GM23338 (cell line): ENCODE measurements at places on chromosomes 11 and 22.

GRCh38 chr11:32316858-32317642 is 118.3 kb downstream of the WT1 start:
- peak; percentile 6 for DNase-seq

- DNase-seq: peak; percentile 38
Measured at GRCh38 chr11:10473371-10473770, 18.3 kb downstream of the AMPD3 start.

DNA sequence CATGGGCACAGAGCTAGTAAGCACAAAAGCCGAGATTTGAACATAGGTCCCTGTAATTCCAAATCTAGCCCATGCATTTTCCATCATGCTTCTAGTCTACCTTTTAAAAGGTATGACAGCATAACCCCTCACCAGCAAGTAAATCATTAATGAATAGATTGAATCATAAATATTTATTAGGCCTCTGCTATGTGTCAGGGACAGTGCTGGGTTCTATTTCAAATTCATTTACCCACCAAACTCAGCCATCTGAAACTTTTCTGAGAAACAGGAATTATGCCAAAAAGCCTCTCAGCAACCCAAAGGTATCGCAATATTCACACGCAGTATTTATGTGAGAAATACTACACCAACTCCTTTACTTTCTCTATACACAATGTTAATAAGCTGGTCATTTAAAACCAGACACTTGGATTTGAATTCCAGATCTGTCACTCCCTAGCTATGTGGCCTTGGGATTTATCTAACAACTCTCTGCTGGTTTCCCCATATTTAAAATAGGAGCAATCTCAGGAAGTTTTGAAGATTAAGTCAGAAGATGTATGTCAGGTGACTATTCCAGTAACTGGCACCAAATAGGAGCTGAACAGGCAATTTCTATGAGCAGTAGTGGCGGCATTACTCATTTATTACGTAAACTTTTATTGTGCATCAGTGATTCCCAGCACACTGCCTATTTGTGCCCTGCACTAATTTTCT is 191.4 kb downstream of the TENM4 start:
- DNase-seq: no peak

GRCh38 chr11:1223346-1224110 is 662 bp downstream of the MUC5B start:
- DNase-seq: no peak

DNA sequence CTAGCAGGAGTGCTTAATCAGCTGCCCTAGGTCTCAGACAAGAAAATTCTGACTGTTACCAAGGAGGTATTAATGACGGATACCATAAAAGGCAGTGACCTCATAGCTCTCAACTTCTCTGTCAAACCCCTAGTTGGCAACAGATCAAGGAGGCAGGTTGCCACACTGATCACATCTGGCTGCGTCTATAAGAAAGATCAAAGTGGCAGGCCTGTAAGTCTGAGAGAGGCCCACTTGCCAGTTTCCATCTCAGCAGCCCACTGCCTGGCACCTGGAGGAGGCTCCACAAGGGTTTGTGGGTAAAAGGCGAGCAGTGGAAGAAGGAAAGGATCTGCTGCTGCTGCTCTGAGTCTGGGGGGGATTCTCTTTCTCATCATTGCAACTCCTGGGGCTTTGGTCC is 239.6 kb upstream of the MPPED2 start:
- DNase-seq: no peak

DNA sequence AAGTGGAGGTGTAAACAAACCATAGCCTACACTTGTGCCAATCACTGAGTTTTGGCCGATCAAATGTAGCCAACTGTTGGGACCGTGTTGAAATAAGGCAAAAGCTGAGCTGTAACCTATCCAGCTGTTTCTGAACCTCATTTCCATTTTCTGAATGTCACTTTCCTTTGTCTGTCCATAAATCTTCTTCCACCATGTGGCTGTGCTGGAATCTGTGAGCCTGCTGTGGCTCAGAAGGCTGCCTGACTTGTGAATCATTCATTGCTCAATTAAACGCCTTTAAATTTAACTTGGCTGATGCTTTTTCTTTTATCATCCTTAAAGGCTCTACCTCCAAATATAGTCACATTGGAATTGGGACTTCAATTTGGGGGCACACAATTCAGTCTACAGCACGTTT is 203.1 kb upstream of the MPPED2 start:
- no peak for DNase-seq

GRCh38 chr11:124724979-124725718 is 14.6 kb upstream of the NRGN start:
- DNase-seq: no peak

- peak; percentile 37 for DNase-seq
Measured at GRCh38 chr11:27248576-27249509, 114.2 kb downstream of the CCDC34 start.

DNA sequence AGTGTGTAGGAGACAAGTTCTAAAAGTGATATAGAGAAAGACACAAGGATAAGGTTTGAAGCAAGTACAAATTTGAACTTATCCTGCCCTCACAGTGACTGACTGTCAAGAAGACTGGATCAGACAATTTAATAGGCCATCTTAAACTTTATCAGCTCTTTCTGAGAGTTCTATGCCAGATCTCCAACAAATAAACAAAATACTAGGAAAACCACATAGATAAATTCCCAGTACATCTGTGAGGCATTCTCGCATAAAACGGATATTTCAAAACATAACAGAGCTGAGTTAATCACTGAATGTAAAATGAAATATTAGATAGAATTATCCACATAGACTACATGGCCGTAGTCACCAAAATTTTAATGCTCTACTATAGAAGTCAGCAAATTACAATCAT is 120.9 kb upstream of the LUZP2 start:
- DNase-seq: no peak

DNA sequence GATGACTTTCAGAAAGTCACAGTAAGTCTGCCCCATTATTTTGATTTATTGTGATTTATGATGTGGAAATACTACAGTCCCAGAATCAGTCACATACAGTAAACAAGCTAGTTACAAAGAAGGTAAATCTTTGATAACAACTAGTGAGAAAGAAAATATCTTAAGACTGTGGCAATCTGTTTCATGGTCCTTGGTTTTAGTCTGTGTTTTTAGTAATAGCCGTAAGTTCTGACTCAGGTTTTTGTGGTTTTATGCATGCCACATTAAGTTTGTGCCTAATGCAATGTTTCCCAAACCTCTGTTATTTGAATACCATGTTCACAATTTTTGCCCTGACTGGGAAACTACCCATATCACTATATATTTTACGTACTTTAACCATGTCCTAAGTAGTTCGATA is 6.7 kb downstream of the CEP295 start:
- no peak for DNase-seq

- no peak for DNase-seq
Measured at GRCh38 chr11:112613051-112613972, 347.9 kb upstream of the NCAM1 start.

DNA sequence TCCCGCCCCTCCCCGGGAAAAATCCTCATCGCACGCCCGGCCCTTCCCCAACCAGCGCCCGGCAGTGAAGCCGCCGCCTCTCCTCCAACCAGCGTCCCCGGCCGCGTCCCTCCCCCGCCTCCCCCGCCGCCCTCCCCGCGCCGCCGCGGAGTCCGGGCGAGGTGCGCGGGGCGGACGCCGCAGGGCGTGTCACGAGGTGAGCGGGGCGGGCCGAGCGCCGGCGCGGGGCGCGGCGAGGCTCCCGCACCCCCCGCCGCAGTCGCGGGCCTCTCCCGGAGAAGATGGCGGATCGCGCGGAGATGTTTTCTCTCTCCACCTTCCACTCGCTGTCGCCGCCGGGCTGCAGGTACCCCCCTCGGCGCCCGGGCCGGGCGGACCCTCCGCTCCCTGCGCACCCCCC is at the start of gene MAPK8IP2:
Gene MAPK8IP2 (plus strand): TSS at position 256 of the 400 bp plus-strand sequence. CDS start 26 bp downstream, at position 282.
- no peak for DNase-seq

DNA sequence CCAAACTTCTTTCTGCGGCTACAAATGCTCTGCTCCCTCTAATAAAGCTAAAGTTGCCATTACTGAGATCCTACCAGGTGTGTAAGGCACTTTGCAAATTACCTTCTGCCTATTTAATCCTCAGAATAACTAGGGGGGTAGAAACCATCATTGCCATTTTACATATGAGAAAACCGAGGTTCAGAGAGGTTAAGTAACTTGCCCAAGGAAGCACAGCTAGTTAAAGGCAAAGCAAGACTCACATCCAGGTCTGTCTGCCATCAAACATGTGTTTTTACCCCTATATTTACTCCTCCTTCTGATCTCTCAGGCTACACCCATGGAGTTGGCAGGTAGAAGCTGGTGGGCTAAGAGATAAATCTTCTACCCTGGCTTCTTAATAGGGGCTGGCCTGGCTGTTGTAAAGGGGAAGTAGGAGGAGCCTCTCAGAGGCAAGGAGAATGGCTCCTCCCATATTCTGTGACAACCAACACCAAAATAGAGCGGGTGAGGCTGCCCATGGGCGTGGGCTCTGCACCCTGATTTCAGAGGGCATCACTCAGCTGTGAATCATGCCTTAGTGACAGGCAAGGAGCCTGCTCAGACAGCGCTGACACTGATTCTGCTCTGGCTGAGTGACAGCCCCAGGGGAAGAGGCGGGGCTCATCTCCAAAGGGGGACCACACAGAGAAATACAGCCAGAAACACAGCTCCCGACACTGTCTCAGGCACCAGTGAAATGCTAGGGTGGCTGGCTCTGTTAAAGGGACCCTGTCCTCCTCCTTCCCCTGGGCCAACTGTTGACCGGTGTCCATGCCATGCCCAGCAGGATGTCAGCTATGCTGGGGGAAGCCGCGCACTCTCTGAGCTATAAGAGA is 106.8 kb downstream of the ABTB2 start:
- DNase-seq: peak; percentile 53

DNA sequence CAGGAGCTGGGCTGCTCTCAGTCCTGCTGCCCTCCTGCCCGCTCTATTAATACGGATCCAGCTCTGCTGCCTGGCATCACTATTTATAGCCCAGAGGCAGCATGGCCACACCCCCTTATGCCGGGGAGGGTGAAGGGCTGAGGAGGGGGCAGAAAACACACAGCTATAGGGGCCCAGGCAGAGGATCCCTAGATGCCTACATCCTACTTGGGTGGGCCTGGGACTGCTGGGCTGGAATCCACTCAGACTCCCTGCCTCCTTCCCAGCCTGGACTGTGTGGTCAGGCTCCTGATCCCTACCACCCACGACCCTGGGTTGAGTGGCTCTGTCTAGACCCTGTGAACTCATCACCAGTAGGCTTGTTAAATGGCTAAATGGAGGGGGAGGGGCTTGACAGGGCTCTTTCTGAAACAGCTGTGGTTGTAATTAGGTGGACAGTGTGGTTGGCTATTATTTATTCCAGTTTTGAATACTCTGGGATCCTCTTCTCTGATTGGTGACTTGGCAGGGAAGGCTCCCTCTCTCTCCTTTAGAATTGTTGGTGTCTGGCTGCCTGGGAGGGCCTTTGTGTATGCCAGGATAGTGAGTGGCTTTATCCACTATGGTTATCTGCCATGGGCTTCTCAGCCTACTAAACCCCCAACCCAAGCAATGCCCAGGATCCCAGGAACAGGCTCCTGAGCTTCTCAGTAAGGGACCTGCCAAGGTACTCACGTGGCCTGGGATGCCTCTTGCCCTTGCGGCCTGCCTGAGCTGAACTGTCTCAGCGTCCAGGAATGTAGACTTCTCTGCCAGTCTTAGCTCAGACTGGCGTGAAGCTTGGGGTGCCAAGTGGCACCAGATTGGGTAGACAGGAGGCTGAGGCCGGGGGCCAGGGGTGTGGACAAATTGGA is 15.2 kb downstream of the PHLDB1 start:
- DNase-seq: no peak

DNA sequence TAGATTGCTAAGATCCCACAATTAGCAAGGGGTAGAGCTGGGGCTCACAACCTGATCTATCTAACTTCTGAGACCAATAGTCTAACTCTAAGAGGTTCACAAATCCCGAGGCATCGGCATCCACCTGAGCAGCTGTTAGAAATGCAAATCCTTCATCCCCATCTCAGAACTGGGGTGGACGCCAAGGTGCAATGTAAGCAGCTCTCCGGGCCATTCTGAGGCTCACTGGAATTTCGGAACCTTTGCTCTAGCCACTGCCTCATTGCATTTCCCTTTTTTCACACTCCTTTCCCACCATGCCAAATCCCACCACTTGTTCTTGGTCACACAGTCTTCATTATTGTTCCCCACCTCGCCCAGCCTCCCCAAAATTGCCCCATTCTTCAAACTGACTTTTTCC is 29.8 kb downstream of the MAML2 start:
- peak; percentile 42 for DNase-seq

DNA sequence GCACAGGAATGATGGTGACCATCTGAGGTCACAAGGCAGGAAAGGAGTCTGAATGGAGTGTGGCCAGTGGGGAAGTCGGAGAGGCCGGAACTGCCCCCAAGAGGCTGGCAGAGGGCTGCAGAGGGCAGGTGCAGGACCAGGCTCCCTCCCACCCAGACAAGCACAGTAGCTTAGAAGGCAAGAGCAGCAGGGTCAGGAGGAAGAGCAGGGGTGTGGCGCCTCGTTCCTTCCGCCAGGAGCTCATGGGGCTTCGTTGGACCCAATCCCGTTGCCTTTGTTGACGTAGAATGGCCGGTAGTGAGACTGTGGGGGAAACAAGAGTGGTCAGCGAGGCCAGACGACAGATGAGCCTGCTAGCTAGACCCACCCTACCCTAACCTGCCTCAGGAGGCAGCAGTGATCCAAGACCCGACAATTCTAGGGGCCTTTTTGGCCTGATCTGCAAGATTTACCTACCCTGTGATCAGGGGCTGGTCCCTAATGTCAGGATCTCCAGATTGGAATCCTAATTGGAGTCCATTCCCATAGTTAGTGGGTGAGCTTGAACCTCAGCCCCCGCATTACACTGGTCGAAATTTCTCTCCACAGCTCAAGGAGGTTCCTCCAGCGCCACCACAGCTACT is 25.6 kb downstream of the TRIM29 start:
- peak; percentile 56 for DNase-seq

GRCh38 chr11:112453601-112454577 is 193.2 kb upstream of the PLET1 start:
- peak; percentile 78 for DNase-seq

GRCh38 chr11:95767498-95767897 is 22.1 kb downstream of the FAM76B start:
- DNase-seq: no peak

DNA sequence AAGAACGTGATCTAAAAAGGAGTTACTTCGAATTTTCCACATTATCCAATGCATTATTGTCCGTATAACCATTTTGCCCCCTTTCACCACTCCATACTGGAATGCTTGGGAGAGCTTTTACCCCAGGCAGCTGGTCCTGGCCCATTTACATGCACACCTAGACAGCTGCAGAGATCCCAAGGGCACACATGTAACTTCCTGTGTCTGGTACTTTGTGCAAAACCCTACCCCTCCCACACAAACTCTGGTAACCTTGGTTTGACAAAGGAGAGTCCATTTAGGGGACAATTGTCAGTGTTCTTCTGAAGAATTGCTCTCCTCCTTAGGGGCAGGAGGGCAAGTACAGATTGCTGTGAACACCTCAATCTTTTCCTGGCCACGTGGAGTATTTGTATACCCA is 57.3 kb upstream of the SORL1 start:
- no peak for DNase-seq
